Omental fat pad (tissue), 4 donors: ENCODE measurements at places on chromosomes 6 and 20. TPM values are rescaled to one million over a fixed set of nuclear protein-coding genes. Genes with fewer than 3 reads are reported as not detected.

The SLC22A3 gene
- total RNA-seq: 14.2 TPM

The RPL7L1 gene
- total RNA-seq: 93.0 TPM

The SLC17A4 gene
- not detected for total RNA-seq

The FRK gene
- 1.9 TPM for total RNA-seq

The ACTL10 gene
- total RNA-seq: 2.4 TPM

The TP53RK gene
- total RNA-seq: 14.2 TPM

DNA sequence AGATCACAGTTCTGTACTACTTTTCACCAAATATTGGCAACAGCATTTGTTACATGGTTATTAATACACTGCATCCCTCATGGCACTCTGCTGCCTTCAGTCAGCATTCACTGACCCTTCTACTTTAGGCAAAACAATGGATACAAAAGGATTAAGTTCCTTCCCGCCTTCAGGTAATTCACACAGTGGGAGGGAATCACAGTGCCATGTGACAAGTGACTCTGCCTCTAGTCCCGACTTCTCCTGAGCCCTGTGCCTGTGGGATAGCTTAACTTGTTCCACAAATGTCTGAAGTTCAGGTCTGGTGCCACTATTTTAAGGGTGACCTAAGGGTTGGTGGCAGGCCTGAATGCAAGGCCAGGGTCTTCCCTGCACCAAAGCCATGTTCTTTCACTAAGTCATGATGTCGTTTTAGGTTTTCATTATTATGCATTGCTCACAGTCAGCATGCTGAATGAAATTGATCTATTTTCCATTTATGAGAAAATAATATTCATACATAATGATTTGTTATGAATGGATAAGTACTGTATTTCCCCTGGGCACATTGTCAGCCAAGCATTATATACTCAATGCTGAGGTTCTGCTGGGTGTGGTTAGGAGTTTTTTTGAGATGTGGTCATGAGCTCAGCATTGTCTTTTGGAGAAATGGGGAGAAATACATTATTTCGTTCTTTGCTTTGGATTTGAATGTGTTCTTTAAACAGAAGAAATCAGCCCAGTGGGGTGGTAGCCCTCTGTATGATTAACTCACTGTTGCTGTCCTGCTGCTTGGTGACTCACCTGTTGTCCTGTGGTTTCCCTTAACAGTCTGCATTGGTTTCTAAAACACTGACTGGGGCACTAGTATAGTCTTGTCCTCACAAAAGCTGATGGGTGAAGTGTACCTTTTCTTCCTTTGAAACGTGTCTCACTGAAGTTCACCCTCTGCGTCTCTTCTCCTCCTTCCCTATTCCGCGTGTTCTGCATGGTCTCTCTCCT lies 66.4 kb downstream of the AFDN start:
- DNase-seq: no peak

DNA sequence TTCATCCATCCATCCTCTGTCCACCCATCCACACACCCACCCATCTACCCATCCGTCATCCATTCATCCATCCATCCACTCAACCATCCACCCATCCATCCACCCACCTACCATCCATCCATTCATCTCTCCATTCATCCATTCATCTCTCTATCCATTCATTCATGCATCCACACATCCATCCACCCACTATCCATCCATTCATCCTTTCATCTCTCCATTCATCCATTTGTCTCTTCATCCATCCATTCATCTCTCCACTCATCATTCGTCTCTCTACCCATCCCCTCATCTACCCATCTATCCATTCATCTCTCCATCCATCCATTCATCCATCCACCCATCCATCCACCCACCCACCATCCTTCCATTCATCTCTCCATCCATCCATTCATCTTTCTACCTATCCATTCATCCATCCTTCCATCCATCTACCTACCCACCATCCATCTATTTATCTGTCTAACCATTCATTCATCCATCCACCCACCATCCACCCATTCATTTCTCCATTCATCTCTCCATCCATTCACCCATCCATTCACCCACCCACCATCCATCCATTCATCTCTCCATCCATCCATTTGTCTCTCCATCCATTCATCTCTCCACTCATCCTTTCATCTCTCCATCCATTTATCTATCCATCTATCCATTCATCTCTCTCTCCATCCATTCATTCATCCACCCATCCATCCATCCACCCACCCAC lies 275.4 kb downstream of the TAF4 start:
- DNase-seq: no peak

DNA sequence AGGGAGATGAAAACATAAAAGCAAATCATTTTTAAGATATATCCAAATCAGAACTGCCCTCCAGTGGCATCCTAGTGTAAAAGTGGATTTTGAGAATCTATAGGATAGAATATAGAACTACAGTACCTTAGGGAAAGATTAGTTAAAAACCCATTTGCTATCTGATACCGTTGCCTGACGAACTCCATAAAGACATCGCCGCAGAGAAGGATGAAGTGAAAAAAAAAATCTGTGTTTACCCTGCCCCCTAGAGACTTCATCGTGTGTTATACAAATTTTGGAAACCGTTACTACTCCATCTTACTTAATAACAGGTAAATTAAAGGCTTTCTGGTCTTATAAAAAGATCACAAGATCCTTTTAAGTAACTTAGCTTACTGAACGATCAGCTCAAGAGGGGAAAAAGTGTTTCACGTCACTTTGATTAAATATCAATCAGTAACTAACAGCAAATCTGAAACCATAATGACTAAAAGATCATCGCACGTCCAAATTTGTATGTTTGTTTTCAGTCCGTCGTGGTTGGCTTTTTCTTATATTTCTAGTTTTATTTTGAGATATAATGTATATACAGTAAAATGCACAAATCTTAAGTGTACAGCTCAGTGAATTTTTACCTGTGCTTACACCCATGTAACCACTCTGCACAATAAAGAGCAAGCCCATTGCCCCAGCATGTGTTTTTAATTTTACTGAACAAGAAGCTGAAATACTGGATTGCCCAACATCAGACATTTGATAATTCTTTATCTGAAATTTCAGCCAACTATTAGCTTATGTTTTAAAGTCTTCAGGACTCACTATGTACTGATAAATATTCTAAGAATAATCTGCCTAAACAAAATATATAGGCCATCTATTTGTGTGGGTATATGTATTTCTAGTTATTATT lies 881 bp upstream of the MCM3 start:
- no peak for DNase-seq

- DNase-seq: no peak
Observed at GRCh38 chr6:111068109-111068865, 19.0 kb upstream of the SLC16A10 start.

DNA sequence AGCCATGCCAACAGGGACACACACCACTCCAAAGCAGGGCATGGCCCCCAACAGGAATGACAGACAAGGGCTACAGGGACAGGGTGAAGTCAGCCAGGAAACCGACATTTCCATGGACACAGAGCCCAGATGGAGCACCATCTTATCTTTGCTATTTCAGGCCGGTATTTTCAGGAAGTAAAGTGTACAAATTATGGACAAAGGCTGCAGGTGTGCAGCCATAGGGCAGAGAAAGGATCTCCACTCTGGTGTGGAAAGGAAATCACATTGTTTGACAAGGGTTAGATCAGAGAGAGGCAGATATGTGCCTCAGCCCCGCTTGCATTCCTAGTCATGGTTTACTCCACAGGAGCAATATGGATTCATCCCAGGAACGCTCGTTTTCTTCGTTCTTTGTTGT lies 81.7 kb upstream of the SLC22A23 start:
- DNase-seq: no peak

DNA sequence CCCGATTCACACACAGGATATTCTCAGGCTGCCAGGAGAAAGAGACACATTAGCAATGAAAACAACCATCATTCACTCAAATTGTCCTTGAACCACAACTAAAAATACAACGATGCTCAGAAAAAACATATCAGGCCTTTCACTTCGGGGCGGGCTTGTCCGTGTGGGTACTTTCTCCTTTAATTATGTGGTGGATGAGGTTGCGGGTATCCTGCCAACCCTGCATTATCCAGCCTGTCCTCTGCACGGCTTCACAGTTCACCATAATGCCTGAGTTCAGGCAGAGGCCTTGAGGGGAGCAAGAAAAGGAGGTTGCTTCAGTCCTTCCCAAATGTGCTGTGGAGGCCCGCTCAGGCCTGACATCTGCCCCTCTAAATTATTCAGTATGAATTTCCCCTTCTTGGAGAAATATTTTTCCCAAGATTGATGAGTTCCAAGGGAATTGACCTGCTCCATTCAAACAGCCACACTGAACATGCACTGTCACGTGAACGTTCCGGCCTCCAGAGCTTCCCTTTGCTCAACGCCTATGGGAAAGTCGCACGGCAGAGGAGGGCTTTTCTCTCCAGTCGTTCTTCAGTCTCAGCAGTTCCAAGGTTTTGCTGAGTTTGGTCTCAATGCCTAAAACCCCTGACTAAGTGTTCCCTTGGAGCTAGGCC lies 70.3 kb downstream of the MYLK4 start:
- no peak for DNase-seq

DNA sequence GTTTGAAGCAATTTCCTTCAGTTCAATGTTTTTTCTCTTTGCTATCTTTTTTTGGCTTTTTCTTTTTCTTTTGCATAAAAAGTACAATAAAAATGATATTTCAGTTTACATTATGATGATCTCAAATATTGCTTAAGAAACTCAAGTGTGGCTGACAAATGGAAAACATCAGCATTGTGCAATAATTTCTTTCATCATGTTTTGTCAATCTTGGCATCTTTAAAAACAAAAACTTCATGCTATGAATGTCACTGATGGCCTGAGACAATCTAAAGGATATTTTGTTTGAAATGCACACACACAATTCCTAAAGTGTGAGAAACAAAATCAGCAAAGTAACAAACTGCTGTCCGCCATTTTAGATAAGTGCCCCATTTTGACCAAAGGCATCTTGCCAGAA lies 13.9 kb upstream of the MTCL3 start:
- DNase-seq: no peak

GRCh38 chr20:18397030-18397429 lies 69.8 kb downstream of the DZANK1 start:
- no peak for DNase-seq

DNA sequence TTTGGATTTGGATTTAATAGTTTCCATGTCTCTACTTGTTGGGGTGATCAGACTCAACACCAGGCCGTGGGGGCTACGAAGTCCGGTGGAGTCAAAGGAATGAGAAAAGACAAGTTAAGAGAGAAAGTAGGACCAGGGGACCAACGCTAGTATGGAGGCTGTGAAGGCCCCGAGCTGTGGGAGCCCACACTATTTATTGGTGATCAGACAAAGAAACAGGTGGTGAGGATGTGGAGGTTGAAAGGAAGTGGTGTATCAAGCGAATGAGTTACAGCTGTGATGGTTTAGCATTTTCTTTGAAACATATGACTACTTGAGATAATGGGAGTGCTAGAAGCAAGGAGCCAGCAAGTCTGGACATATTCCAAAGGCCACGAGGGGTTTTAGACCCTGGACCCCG lies 62.4 kb downstream of the AKAP7 start:
- DNase-seq: no peak

GRCh38 chr6:30889921-30890645 lies 5.8 kb downstream of the DDR1 start:
- DNase-seq: no peak

- DNase-seq: no peak
Observed at GRCh38 chr20:9919271-9920014, 80.6 kb upstream of the PAK5 start.
